ENCODE measurements at places on chromosomes 12 and 14.

DNA sequence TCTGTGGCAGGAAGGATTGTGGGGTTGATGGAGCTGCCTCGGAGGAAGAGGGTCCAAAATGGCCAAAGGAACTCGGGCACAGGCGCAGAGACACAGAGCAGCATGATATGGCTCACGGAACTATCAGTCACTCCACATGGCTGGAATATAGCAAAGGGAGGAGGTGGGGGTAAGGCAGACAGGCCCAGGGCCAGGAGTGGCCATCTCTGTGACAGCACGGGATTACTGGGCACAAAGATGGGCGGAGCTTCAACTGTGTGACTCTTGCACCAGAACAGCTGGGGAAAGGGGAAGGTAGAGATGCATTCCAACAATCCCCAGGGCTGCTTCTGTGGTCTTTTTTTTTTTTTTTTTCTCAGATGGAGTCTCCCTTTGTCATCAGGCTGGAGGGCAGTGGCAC lies 24.8 kb upstream of the EML1 start:
- no peak for DNase-seq

DNA sequence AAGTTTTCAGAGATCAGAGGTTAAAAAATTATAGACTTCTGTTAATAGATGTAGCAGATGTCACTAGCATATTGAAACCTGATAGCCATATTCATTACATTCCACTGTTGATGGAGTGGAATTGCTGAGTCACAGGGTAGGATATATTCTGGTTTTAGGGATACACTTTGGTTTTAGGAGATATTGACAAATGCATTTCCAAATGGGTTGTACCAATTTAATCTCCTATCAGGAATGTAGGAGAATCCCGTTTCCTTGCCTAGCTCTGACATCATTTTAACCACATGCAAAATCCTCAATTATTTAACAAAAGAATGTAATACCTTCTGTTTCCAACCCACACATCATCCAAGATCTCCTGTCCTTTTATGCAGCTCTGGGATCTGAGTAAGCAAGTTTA lies 30.7 kb upstream of the ESR2 start:
- DNase-seq = no peak

DNA sequence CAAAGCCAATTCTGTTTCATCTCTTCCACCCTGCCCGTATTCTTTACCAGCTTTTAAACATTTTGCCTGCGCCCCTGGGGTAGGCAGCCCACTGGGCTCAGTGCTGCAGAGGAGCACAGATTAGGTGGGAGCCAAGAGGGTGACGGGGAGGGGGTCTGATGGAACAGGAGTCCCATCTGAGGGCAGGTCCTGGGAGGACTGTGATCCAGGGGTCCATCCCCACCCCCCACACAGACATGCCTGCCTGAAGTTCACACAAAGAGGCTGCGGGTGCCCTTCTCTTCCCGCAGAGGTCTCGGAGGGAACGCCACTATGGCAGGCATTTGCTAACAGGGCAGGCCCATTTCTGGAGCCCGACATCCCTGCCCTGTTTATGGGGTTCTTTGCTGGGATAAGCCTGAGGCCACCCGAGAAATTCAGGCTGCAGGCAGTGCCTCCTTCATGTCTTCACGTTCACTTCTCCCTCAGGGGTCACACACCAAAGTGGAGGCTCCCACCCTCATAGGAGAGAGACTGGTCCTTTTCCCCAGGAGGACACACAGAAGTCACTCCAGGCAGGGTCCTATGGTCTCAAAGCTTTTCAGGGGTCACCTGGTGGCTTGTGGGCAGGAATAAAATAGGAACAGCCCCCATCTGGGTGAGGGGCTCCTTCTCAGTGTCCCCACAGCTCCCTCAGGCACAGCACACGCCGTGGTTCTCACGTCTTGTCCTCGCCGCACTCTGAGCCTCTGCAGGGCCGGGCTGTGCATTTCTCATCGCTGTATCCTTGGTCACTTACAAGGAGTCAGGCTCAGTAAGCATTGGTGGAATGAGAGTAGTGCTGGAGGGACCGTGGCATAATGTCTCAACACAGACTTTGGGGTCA lies 12.9 kb downstream of the VASH1 start:
- DNase-seq = no peak

DNA sequence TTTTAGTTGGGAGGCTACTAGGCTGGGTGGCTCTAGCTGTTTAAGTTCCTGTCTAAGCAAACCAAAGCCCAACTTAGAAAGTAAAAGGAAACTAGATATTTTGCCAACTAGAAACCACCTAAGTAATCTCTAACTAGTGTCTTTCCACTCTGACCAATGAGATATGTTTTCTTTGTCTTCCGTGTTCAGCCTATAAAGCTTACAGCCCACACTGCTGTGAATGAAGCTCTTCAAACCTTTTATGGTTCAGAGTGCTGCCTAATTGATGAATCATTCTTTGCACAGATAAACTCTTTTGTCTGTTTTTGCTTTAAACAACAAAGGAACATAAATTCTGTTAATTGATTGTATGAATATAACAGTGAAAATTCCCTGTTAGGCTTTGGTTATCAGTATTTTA lies 66.1 kb downstream of the FUT8 start:
- DNase-seq = no peak

DNA sequence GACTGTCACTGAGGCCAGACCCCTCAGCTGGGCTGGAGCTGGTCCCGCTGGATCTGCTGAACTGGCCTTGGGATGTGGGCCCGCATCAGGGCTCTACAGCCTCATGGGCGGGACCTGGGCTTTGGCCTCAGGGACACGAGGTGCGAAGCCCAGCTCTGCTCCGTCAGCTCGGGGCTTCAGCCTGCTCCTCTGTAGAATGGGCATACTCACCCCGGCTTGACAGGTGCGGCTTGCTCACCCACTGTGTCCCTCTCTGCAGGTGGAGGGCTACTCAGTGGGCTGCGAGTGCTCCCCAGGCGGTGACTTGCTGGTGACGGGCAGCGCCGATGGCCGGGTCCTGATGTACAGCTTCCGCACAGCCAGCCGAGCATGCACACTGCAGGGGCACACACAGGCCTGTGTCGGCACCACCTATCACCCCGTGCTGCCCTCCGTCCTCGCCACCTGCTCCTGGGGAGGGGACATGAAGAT lies 57.6 kb downstream of the BEGAIN start:
- DNase-seq = no peak

DNA sequence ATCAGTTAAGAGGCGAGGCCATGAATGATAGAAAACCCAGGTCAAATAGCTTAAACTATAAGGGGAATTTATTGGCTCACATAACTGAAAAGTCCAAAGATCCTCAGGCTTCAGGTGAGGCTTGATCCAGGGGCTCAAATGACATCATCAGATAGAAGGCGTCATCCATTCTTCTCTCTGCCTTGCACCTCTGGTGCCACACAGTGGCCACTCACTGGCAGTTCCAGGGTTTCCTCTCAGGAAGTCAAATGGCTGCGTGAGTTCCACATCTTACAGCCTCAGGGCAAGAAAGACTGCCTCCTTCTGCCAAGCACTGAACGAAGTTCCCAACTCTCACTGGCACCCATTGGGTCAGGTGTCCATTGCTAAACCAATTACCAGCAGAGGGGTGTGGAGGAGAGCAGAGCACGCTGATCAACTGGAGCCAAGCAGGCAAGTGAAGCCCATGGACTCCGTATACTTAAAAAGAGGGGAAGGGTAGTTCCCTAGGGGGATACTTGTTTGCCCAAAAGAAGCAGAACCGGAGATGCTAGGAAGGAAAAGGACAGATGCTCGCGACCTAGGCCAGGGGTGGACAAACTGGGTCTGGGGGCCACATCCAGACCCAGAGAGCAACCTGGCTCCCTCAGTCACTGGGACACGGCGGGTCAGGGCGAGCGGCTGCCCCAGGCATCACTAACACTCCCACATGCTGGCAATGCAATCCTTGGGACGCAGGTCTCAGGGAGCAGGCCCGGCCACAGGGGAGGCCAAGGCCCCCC lies 69.3 kb downstream of the SERPINA3 start:
- no peak for DNase-seq

- DNase-seq = no peak
Observed at GRCh38 chr12:82893896-82894295, 207.2 kb downstream of the TMTC2 start.

- DNase-seq = peak; percentile 24
Observed at GRCh38 chr12:3752096-3752709, 706 bp downstream of the CRACR2A start.

DNA sequence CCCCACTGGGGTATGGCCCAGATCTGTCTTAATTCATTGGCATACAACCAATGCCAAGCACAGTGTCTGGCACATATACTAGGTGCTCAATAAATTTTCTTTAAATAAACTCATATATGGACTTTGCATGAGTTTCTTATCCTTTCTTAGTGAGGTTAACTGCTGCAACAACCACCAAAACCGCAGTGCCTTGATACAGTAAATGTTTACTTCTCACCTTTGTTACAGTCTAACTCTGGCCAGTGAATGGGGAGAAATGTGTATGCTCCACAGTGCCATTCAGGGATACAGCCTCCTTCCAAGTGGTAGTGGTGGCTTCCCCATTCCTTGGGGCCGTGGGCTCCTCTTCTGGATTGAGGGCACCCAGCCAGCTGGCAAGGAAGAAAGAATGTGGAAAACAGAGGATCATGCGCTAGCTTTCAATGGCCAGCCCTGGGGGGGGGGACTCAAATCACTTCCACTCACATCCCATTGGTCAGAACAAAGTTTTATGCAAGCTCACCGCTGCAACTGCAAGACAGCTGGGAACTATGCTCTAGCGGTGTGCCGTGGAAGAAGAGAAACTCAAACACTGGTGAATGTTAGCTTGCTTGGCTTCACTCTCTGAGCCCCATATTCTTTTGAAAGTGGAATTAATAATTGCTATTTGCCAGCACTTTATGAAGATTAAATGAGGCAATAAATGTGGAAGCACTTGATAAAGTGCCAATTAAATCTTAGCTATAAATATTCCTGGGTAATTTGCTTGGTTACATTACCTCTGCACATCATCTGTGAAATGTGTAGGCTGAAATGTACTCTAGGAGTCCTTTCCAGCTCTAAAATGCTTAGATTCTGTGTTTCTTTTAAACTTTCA lies 51.0 kb upstream of the SOCS2 start:
- no peak for DNase-seq

- DNase-seq = no peak
Observed at GRCh38 chr12:10362828-10363657, 26.8 kb downstream of the KLRK1 start.

- DNase-seq = no peak
Observed at GRCh38 chr14:74302152-74302628, 544 bp downstream of the ABCD4 start.

- no peak for DNase-seq
Observed at GRCh38 chr14:81172353-81172752, 48.4 kb downstream of the GTF2A1 start.

DNA sequence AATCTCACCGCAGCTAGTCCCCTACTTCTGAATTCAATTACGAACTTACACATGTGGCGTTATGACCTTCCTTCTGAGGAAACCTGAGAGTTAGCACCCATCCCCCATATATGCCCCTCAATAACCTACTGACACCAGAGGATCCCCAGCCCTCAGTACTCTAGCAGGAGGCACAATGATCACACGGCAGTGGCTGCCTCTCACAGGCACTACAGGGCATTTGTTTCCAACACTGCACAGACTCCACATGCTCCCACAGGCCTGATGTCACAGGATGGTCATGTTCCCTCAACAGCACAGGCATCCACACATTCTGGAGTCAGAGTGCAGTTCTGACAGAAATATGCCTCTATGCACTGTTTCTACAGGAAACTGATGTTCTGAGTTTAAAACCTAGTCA lies 17.4 kb downstream of the PPP1CC start:
- DNase-seq = no peak
